Foreskin keratinocyte (primary cell): ENCODE measurements at places on chromosomes 7 and 10.
A peak's percentile ranks its signal among the peaks of the same experiment; 100 is the strongest.

GRCh38 chr7:157395206-157395605 is 58.4 kb downstream of the DNAJB6 start:
- DNase-seq = no peak

GRCh38 chr7:45663167-45663921 is 89.2 kb downstream of the ADCY1 start:
- DNase-seq = no peak

- no peak for DNase-seq
These were observed 82.0 kb downstream of the FGFR2 start for GRCh38 chr10:121516093-121516865.

GRCh38 chr7:134986363-134987251 is at the start of gene AGBL3:
Gene AGBL3, plus strand, starts transcription at chr7:134986508. Its CDS starts 1,426 bp downstream, at chr7:134987934.
- peak; percentile 82 for DNase-seq

DNA sequence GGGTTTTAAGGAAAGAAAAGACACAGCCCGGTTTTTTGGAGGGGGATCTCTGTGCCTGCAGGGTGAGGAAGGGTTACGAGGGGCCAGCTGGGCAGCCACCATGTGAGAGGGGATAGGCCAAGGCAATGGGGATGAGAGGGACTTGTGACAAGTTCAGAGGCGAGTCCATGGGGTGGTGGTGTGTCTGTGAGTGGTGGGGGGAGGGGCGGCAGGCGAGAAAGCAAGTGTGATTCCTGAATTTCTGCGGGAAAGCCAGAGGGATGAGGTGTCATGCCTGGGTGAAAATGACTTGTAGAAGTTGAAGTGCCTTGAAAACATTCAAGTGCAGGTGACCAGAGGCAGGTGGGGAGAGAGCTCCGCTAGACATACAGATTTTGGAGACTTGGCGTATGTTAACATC is 61.0 kb upstream of the RNF32 start:
- no peak for DNase-seq

GRCh38 chr10:128314686-128315085 is 188.5 kb upstream of the MKI67 start:
- no peak for DNase-seq

- DNase-seq = peak; percentile 29
These were observed 871 bp upstream of the GTF2IRD1 start for GRCh38 chr7:74452748-74453321.

DNA sequence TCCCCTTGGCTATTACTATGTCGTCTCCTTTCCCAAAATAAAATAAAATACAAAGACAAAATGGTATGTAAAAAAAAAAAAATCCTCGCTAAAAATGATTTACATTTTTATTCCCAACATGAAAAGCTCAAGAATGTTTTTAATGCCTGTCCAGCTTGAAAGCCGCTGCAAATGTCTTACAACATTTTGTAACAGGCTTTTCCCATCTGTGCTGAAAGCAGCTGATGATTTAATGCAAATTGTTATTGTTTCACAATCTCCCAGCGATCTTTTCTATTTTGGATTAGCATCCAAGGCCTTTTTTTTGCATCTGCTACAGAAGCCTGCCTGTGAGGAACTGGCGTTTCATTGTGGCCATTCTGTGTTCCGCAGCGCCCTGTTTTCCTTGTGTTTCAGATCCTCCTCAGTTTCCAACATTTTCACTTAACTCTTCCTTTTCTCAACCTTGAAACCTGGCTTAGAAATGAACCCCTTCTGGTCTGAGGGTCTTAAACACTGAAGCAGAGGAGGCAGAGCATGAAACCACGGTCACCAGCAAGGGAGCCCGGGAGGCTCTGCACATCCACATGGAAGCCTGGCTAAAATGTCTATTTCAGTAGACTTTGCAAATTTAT is 712.1 kb downstream of the PARD3 start:
- no peak for DNase-seq

DNA sequence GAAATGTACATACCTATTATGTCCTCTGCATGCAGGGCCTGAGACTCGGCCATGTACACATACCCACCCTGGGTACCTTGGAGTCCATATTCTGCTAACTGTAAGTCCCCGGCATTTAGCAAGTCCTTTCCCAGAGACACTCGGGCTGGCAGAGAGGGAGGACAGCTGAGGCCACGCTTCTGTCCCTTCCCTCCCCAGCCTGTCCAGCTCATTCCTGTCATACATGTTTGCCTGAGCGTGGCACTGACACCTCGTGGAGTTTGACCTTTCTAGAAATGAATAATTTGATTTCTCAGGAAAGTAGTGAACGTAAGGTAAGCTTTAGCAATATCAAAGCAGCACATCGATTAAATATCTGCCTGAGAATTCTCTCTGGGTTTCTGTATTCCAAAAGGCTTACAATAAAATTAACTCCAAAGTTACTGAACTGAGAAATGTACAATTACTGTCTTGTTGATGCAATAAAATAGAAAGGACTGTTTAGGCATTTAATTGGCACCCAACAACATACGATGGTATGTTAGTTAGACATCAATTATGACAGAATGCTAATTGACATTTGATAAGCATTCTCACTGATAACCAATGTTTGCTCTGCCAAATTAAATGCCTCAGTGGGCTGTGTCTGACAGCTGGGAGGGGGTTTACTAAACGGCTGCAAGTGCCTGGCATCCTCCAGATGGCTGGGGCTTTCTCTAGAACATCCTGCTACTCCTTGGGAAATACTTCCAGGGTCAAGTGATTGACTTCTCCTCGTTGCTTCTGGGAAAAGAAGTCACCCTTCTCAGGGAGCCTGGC is 221.2 kb downstream of the CCSER2 start:
- no peak for DNase-seq

DNA sequence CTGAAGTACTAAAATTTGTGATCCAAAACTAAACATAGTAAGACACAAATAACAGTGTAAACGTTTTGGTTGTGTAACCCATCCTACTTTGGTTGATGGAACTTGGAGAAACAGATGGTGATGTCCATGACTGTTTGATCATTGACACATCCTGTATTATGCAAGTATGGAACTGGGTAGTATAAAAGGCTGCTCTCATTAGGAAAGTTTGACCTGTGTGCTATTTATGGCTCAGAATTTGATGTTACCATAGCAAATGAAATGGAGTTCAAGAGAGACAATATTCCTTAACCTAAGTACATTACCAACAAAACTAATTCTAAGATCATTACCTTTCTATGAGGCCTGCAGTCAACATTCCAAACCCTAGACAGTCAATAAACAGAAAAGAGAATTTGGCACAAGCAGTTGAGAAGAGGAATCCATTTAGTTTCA is 39.9 kb downstream of the DKK1 start:
- no peak for DNase-seq

GRCh38 chr7:126535176-126535575 is 717.6 kb downstream of the GRM8 start:
- no peak for DNase-seq

DNA sequence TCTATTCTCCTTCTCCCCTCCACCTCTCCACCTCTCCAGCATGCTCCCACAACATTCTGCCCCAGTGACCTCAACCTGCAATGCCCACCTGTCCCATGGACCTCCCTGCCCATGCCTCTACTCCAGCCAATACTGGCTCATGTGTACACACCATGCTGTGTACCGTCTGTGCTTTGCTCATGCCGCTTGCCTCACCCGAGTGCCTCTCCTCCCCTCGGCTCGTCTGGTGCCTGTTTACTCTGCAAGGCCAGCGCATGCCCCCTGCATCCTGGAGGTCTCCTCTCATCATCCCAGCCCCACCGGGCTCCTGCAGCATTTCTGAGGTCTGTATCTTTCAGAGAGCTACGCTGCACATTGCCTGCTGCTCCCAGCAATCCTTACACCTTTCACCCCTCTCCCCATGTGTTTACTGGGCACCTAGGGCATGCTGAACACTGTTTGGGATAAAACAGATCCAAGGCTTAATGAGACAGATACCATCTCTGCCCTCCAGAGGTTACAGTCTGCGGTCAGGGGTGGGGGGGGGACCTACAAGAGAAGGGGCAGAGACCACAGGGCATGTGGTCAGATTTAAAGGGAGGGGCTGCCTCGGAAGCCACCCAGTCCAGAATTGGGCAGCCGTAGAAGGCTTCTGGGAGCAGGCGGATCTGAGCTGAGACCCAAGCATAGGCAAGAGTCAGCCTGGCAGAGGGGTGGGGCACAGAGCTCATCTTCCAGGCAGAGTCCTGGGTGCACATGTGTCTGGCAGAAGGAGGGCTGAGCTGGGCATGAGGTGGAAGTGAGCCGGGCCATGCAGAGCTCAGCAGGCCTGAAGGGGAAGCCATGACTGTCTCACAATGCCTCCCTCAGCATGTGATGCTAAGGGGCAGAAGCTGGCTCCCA is 29.6 kb upstream of the PSAP start:
- DNase-seq = no peak

DNA sequence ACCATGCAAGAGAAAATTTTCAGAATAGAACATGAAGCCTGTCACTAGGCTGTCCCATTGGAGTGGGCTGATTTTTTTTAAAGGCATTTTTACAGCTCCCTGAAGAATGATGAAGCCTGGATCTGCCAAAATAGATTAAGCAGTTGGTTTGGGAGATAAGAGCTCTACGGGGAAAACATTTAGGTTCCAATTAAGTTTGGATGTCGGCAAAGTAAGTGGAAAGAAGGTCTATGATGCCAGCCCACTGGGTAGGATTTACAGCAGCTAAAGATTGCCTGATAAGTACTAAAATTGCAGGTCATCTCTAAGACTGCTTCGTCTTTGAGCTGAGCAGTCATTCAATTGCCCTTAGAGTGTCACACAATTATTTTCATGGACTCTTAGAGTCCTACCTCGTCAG is 939.2 kb upstream of the CELF2 start:
- DNase-seq = no peak

GRCh38 chr7:81487516-81487915 is 282.3 kb downstream of the HGF start:
- DNase-seq = no peak

- DNase-seq = no peak
These were observed 152.7 kb downstream of the ANK3 start for GRCh38 chr10:60236869-60237524.

GRCh38 chr10:46234026-46234425 is 52.8 kb upstream of the ANTXRL start:
- DNase-seq = no peak

- no peak for DNase-seq
These were observed 125.8 kb downstream of the ICA1 start for GRCh38 chr7:8136051-8136730.

- no peak for DNase-seq
These were observed 261.6 kb downstream of the SKIDA1 start for GRCh38 chr10:21263839-21264238.

DNA sequence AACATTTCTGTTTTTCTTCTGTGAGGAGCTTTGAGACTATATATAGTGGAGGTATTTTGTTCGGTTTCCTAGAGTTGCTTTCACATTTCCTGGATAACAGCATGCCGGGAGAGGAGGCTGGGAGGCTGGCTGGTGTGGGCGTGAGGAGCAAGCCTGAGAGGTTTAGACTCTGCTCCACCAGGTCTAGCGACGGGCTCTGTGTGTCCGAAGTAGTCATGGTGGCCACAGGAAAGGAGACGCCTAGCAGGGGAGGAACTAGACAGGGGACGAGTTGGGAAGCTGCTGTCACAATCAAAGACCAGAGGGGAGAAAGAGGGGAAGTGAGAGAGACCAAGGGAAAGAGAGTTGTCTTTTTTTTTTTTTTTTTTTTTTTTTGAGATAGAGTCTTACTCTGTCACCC is 19.6 kb downstream of the PTPRE start:
- no peak for DNase-seq

GRCh38 chr7:1813394-1814088 is 143.5 kb downstream of the ELFN1 start:
- DNase-seq = no peak

DNA sequence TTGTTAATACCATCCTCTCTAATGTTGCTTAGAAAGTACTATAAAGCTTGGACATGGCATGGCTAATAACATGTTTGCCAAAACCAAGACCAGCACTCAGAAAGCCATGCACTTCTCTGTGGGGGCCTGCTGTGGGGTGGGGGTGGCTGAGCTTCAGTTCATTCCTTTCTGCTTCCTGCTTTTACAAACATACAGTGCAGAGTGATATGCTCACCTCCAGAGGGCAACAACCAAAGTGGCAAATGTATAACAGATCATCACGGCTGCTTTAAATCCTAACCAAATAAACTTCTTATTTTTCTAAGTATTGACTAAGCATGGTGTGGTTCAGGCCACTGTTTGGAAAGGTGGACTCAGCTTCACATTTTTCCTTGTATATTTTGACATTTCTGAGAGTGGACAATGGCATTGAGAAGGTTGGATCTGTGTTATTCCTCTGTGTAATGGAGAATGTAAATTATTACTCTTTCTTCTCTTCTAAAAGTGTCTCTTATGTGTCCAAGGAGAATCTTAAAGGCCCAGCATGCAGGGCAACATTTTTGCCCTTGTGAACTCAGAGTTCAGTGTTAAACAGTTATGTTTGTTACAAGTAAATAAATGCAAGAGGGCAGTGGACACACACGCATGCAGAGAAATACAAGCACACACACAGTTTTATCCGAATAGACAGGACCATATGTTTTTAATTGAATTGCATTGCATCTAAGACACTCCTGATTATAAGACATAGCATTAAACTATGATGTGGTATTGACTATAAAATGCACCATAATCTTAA is 186.1 kb downstream of the HERPUD2 start:
- no peak for DNase-seq

DNA sequence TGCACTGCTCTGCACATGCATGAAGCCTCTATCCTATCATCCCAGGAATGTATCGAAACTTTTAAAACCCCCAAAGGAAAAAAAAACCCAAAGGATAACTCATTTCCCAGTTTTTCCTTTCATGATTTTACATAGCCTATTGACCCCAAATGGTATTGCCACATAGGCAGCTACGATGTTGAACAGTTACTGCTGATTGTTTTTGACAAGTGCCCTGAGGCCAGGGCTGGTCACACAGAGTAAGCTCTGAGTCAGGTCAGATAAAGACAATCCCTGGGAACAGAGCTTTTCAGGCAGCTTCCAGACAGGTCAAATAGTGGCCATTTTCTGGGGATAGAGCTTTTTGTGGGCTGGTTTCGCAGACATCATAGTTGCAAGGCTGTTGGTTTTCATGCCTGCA is 52.1 kb downstream of the MYL10 start:
- DNase-seq = no peak

- DNase-seq = no peak
These were observed 11.1 kb downstream of the GPR22 start for GRCh38 chr7:107480932-107481331.

GRCh38 chr7:94605031-94605430 is 50.9 kb downstream of the SGCE start:
- no peak for DNase-seq

- DNase-seq = no peak
These were observed 47.2 kb downstream of the MALSU1 start for GRCh38 chr7:23346316-23346715.

DNA sequence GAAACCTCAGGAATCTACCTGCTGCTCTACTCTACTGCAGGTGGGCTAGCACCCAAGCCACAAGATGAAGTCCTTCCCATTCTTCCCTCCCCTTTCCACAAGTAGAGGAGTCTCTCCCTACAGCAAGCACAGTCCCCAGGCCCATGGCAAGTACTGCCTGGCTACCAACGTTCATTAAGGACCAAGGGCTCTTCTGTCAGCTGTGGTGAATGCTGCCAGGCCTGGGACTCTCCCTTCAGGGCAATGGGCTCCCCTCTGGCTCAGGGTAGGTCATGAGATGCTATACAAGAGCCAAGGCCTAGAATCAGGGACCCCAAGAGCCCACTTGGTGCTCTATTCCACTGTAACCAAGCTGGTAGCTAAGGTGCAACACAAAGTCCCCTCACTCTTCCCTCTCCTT is 39.8 kb downstream of the SNX13 start:
- no peak for DNase-seq
